ENCODE measurements at places on chromosomes 12 and 14. TPM values are rescaled to one million over a fixed set of nuclear protein-coding genes. Genes with fewer than 3 reads are reported as not detected.

LMNTD1 gene
- not detected for total RNA-seq

CCDC198 gene
- not detected for total RNA-seq

IL22 gene
- not detected for total RNA-seq

FSCB gene
- total RNA-seq = not detected

IL26 gene
- not detected for total RNA-seq

EIF2B1 gene
- 211 TPM for total RNA-seq

HAL gene
- total RNA-seq = not detected

ATF1 gene
- 15.6 TPM for total RNA-seq

GZMH gene
- total RNA-seq = not detected

BLTP3B gene
- total RNA-seq = 10.1 TPM

PROX2 gene
- not detected for total RNA-seq

TAS2R31 gene
- not detected for total RNA-seq

KCNJ8 gene
- 0.14 TPM for total RNA-seq

RNASE2 gene
- not detected for total RNA-seq

LRP1 gene
- 25.8 TPM for total RNA-seq

LMO3 gene
- 10.9 TPM for total RNA-seq

MTRFR gene
- 17.8 TPM for total RNA-seq

PLBD2 gene
- 14.7 TPM for total RNA-seq

KRT81 gene
- 54.8 TPM for total RNA-seq

GALNT6 gene
- total RNA-seq = 42.5 TPM

KRT80 gene
- total RNA-seq = 7.3 TPM

HOXC12 gene
- total RNA-seq = not detected

MAP3K9 gene
- 12.2 TPM for total RNA-seq

All from airway epithelial cell (primary cell).